Cardiac fibroblast (primary cell): ENCODE measurements at places on chromosomes 4 and X.

- DNase-seq = no peak
Observed at GRCh38 chr4:173503330-173504180, 26.5 kb downstream of the HAND2 start.

- no peak for DNase-seq
Observed at GRCh38 chrX:96683997-96684338, 674 bp upstream of the DIAPH2 start.

DNA sequence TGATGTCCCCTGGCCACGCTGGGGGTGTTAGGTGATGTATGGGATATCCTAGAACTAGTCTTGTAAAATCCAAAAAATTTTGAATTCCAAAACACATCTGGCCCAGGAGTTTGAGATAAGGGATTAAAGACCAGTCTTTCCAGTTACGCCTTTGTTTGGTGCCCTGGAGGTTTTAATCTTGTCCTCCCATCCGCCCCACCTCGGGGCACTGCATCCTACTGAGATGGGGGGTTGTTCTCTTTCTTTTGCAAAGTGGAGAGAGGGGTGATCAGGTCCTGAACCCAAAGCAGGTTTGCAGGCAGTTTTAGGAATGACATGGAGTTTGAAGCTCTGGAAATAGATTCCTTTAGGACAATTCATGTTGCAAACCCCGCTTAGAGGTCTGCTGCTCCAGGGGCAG, 1.8 kb downstream of the SUV39H1 start:
- DNase-seq = no peak

DNA sequence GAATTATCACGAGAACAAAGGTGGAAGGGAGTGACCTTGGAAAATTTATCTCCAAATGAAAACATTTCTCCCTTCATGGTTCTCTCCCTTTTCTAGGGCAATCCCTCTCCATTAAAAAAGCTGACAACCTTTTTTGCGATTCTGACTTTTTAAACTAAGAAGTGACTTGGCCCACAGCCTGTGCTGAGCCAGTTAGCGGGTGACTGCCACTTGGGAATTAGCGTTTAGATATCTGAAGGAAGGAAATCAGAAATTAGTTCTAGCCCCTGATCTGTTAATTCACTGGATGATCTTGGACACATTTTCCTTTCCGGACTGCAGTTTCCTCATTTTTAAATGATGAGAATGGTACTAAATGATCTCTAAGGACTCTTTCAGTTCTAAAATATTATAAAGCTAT, 245.0 kb downstream of the FBXO8 start:
- DNase-seq = no peak

DNA sequence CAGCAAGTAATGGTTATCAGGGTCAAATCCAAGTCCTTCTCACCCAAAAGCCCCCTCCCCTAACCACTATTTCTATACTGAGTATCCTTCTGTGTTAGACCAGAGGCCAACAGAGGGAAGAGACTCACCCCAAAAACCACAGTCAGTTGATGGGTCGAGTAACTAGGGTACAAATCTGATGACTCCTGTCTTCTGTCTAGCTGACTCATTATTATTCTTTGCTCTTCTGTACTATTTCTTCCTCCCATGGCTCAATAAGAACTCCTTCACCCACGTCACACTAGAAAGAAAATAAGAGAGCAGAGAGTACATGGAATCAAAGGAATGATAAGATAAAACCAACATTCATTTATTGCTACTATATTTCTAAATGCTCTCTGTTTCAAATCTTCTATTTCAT, 2.0 kb downstream of the RAB40A start:
- DNase-seq = peak; percentile 66

- DNase-seq = peak; percentile 18
Observed at GRCh38 chr4:99457270-99457669, 22.1 kb upstream of the ADH7 start.

DNA sequence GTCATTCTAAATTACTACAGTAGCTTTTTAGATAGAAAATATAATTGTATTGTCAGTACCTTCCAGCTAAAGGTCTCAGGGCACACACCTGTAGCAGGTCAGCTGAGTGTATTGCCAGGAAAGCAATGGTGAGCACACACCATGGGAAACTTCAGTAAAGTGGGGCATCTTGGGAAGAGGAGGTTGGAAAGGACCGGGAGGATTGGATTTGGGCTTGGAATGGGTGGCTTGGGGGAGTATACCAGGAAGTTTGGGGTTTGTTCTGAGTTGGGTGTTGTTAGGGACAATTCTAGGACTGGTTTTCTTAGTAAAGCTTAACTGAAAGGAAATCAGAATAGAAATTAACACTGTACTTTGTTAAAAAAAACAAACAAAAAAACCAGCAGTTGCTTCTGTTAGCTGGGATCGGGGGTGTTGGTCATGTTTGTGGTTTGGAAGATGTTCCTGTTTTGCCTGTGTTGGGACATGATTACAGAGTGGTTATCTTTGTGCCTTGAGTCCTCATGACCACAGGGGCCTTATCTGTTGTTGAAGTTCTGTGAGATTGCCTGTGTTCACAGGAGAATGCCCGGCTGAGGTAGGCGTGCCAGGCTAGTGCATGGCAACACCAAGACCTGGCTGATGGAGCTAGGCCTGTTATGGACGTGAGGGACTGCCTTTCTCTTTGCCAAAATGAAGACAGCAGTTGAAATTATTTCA, 35.1 kb downstream of the PRIMPOL start:
- DNase-seq = peak; percentile 26

DNA sequence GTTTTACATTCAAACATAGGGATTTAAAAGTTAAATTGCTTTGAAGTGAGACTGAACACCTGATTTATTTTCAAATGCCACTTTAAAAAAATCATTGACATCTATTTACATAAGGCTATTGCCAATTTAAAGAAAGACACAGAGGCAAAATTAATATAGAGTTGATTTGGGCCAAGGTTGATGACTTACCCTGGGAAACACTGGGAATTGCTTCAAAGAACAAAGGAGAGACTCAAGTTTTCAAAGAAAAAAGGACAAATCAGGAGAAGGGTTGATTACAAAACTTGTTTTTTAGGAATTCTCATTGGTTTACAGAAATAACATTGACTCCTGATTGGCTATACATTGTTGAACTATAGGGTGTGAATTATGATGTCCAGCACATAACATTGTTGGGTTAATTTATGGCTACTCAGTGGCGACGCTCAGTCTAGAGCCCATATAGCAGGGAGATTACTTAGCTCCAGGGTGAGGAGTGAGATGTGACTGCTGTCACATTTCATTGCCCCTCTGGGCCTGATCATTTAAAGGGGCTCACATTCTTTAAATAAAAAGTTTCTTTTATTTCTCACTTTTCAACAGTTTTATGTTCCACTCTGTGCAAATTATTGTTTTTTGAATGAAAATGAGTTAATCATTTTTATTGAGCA, 184.6 kb downstream of the SPATA18 start:
- DNase-seq = no peak

DNA sequence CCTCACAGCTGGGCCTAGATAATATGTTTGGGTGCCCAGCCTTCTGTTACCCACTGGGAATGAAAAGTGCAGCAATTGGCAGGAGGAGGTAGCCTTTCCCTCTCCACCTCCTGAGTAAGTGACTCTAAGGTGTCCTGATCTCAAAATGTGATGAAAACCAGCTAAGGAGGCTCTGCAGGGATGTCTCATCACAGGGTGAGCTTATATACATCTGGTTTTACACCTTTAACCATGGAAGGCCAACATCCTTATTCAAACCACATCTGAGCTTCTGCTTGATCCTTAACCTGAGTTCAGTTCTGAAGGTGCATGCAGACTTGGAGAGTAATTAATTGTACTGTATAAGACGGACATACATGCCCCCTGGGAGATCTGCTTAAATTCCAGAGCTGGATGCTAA, 53.7 kb downstream of the HOPX start:
- no peak for DNase-seq

DNA sequence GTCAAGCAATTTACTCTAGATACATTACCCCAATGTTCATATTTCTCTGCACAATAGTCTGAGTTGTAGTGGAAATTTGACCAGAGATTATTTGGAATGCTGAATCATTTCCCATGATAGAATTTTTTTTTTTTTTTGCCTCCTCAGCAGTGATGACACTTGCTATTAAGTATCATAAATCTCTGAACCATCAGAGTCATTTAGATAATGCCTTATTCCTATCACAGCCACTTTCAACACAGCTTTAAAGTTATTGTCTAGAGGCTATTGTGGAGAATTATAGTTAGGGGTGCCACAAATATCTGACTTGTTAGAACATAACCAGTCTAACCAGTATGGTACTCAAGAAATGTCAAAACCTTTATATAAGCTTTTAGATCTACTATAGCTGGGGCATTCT, 79.8 kb downstream of the LCORL start:
- DNase-seq = no peak

DNA sequence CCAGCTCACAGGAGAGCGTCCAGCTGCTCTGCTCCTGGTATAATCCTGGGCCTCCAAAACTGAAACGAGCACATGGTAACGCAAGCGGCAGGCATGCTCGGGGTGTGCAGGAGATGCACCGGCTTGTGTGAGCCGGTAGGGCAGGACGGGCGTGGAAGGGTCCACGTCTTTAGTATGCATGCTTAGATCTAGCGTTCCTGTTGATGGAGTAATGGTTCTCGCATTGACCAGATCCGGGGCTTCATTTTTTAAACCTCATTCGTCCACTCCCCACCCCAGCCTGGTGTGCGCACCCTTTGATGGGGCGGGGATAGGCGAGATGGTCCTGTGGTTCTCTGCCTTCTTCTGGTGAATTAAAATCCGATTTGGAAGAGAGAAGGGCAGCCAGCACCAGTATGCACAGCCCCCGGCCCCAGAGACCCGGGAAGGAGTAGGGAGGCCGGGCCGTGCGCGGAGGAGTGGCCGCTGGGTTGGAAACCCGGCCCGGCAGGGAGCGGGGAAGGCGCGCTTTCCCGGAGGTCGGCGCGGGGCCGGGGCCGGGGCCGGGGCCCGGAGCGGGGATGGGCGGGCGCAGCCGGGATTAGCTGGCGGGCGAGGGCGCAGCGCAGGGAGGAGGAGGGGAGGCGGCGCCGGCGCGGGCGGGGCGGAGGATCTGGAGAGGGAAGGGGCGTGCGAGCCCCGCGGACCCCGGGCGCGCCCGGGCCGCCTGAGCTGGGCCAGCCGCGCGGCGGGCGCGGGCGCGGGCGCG, 39.9 kb downstream of the FAM149A start:
- DNase-seq = peak; percentile 63

DNA sequence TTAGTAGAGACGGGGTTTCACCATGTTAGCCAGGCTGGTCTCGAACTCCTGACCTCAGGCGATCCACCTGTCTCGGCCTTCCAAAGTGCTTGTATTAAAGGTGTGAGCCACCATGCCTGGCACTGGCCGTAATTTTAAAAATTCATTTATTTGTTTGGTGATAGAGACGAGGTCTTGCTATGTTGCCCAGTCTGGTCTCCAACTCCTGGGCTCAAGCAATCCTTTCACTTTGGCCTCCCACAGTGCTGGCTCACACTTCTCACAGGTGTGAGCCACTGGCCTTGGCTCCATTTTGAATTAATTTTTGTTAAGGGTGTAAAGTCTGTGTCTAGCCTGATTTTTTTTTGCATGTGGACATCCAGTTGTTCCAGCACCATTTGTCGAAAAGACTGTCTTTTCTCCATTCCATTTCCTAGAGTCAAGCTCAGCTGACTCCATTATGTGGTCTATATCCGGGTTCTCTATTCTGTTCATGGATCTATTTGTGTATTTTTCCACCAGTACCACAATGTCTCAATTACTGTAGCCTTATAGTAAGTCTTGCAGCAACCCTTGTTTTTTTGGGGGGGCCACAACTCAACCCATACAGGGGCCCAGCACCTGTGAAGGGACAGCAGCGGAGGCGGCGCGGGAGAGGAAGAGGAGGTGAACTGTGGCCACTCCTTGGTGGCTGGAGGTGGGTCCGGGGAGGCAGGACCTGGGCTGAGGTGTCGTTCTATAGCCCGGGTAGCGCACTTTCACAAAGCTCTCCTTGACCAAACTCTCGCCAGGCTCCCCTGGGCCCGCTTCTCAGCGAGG, 1.5 kb upstream of the NSD2 start:
- DNase-seq = no peak

DNA sequence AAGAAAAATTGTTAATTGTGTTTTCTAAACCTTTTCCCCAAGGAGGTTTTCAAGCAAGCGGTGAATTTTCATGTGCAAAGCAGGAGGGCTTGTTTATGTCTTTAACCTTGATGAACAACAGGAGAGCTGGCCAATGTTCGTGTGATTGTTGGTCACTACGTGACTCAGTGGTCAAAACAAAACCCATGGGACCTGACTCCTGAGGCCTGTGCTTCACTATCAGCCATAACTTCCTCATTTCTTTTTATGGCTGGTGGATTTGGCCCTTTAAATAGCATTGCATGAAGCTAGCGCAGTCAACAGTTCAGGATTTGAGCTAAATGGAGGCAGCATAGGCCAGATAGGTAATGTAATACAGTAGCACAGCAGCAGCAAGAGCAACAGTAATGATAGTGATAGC, 80.5 kb downstream of the MID1IP1 start:
- DNase-seq = peak; percentile 60

- DNase-seq = peak; percentile 91
Observed at GRCh38 chrX:151902813-151903591, 9.7 kb upstream of the MAGEA4 start.

DNA sequence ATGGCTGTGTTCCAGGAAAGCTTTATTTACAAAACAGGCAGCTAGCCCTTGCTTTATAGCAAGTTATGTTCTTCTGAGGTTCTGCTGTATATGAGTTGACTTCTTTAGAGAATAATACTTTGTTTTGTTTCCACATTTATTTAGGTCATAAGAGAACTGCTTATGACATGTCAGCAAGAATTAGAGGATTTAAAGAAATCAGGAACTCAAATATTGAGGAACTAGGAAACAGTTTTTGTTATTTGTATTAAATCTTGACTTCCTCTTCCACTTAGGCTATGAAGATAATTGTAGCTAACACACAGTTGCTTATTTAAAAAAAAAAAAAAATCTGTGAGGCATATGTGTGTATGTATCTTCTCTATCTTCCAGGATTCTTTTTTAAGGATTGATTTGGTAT, 14.3 kb downstream of the ZRSR2 start:
- no peak for DNase-seq

- DNase-seq = peak; percentile 0
Observed at GRCh38 chr4:93384887-93385286, 443.7 kb upstream of the ATOH1 start.

DNA sequence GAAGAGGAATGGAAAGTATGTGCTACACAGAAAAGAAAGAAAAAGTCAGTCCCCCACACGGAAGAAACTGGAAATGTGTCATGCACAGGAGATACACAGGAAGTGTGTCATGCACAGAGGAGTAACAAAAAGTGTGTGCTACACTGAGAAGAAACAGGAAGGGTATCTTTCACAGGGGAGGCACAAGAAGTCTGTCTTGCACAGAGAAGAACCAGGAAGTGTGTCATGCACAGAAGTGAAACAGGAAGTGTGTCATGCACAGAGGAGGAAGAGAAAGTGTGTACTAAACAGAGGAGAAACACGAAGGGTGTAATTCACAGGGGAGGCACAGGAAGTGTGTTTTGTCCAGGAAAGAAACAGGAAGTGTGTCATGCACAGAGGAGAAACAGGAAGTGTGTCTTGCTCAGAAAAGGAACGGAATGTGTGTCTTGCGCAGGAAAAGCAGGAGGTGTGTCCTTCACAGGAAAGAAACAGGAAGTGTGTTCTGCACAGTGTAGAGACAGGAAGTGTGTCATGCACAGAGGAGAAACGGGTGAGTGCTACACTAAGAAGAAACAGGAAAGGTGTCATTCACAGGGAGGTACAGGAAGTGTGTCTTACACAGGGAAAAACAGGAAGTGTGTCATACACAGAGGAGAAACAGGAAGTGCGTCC, 527.2 kb upstream of the PRKX start:
- DNase-seq = no peak
